ENCODE measurements at places on chromosomes 13 and 19.

DNA sequence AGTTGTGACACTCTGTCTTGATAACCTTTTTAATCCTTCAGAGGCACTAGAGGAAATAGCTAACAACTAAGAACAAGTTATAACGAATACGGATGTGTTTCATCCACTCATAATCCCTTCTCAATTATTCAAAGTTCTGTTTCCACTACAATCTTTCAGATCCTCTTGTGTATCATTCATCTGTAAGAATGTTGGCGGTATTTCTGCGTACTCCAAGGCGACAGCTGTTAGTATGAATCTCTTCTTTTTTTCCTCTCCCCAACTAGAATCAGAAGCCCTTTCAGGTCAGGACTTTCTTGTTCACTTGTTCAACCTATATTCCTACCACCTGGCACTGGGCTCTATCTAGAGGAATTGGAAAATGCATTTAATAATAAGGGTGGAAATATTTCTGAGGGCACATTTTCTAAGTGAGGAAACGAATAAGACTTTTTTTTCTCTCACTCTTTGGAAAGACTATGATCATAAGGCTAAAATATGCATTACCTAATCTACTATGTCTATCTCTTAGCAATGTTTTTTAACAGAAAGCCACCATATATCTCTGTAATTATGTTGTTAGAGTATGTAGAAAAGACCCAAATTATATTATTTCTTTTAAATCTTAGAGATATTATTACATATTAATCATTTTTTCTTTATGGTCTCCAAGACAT is 492.9 kb downstream of the PCDH20 start:
- no peak for DNase-seq

GRCh38 chr13:114248011-114248410 is 13.3 kb downstream of the CDC16 start:
- no peak for DNase-seq

DNA sequence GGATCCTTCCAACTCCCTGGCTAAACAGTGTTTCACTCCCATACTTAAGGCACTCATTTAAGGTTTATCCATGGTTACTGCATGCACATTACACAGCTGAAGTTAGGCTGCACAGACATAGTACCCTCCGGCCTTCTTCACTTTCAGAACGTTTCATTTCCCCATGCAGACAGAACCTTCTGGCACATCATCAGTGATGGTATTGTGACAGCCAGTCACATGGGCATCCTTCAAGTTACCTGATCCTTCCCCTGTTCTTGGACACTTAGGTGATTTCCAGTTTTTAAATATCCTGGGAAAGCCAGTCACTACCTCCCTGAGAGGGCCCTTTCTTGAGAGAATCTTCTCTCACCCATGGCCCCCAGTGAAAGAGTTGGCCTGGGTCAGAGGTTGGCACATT is 9.1 kb downstream of the SMIM7 start:
- DNase-seq = no peak

DNA sequence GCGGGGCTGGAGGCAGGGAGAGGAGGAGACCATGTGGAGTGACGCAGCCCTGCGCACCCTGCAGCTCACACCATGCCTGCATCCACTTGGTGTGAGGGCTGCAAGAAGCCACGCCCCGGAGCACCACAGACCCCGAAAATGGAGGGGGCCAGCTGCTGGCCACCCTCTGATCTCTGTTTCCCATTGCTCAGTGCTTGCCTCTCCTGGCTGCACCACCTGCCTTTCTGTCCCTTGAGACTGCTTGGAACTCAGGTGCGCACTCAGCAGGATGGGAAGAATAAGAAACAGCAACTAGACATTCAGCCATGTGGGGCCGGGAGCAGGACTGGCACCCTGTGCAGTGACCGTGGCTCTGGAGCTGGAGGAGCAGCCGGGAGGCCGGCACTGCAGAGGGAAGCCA is 64.0 kb downstream of the ANKRD10 start:
- DNase-seq = no peak

DNA sequence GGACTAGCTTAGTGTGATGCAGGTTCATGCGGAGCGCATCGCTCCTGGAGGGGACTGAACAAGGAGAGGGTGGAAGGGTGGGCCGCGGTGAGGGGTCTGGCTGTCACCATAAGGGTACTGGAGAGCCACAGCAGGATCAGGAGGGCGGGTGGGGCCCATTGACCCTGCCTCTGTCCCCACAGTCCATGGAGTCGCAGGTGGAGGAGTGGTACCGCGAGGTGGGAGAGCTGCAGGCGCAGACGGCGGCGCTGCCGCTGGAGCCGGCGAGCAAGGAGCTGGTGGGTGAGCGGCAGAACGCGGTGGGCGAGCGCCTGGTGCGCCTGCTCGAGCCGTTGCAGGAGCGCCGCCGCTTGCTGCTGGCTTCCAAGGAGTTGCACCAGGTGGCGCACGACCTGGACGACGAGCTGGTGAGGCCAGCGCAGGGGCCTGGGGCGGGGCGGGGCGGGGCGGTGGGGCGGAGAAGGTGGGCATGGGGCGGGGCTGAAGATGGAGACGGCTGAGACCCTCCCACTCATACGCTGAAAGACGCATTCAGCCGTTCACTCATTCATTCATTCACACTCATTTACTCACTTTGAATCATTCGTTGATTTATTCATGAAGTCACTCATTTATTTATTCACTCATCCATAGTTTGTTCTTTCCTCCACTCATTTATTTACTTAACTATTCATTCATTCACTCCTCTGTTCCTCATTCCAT is 27.5 kb upstream of the SHKBP1 start:
- peak; percentile 57 for DNase-seq

GRCh38 chr13:40503966-40504591 is 162.4 kb downstream of the FOXO1 start:
- DNase-seq = no peak
